IPS DF 19.7 (cell line): ENCODE measurements at places on chromosomes 7 and 10.

GRCh38 chr10:53135897-53136253, 363.3 kb upstream of the MBL2 start:
- no peak for DNase-seq

GRCh38 chr7:22824760-22825159, 2.1 kb upstream of the TOMM7 start:
- DNase-seq = no peak

DNA sequence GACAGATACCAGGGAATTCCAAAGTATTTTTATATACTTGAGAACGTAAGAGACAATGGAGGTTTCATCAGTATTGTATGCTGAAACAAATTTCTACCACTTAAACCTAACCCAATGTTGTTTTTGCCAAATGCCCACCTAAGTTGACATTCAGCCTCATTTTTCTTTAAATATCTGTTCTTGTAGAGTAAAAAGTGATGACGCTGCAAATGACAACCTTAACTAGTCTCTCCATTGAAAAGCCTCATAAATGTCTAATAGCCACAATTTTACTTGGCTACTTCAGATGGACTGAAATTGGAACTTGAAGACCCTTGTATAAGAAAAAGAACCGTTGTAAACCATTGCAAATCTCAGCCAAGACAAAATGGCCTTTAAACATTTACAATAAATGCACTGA, 176.9 kb downstream of the CRPPA start:
- DNase-seq = no peak

DNA sequence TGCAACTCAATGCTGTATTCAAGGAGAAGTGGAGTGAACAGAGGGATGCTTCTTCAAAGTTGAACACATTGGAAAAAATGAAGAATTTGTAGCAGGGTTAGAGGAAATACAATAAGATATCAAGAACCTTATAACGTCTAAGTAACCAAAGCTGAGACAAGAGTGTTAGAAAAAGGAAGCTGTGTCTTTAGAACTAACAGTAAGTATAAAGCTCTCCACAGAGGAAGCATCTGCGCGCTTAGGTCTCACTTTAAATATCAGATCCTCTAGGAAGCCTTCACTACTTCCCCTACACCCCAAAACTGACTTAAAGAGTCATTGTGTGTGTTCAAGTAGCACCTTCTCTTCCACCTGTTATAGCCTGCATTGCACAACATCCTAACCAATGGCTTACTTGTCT, 43.0 kb downstream of the CH25H start:
- DNase-seq = no peak

- DNase-seq = no peak
Observed at GRCh38 chr7:80703272-80703671, 64.8 kb downstream of the CD36 start.
